Activated naive CD8-positive, alpha-beta T cell treated with anti-CD3 and anti-CD28 coated beads for 36 hours (primary cell): ENCODE measurements at places on chromosomes 3 and 15. TPM values are rescaled to one million over a fixed set of nuclear protein-coding genes. Genes with fewer than 3 reads are reported as not detected.

DNA sequence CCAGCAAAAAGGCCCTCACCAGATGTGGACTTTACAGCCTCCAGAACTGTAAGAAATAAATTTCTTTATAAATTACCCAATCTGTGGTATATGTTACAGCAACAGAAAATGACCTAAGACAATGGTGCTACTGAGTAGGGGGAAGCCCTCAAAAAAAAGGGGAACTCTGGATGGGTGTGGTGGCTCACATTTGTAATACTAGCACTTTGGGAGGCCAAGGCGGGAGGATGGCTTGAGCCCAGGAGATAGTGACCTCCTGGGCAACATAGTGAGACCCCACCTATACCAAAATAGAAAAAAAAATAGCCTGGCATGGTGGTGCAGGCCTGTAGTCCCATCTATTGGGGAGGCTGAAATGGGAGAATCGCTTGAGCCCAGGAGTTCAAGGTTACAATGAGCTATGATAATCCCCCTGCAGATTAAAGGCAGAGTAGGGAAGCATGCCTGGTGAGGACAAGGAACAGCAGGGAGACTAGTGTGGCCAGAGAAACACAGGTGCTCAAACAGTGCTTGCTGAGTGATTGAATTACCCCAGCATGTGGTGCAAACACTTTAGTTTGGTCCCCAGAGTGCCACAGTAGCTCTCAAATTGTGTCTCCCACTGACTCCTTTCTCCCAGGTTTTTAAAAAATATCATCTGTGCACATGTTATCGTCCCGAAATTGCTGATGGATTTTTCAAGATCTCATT lies 13.9 kb upstream of the USP3 start:
- DNase-seq: no peak

ZDHHC23 gene
- 3.7 TPM for total RNA-seq

GRCh38 chr3:71226565-71227269 lies 356.8 kb downstream of the FOXP1 start:
- DNase-seq: peak; percentile 93

SMCO1 gene
- not detected for total RNA-seq

SLC9C1 gene
- not detected for total RNA-seq

ITIH1 gene
- not detected for total RNA-seq

PLA2G4D gene
- not detected for total RNA-seq

- no peak for DNase-seq
Observed at GRCh38 chr3:53238051-53238850, 17.6 kb downstream of the TKT start.

- no peak for DNase-seq
Observed at GRCh38 chr3:46979958-46980497, 562 bp downstream of the NBEAL2 start.

PCNP gene
- 181 TPM for total RNA-seq

DNA sequence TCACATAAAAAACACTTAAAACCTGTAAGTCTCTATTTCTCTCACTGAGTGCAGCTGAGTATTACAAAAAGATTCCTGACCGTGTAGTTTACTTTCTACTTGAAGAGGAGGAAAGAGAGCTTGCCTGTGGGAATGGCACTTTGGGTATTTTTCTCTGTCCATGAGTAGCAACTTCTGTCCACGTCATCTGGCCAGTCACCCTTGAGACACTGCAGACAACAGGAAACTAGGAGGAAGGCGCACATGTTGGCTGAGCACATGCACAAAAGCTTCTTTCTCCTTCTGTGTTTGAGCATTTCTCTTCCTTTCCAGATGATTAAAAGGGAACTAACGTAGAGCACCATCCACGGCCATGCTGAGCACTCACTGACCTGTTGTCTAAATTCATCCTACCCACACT lies 19.7 kb downstream of the STARD5 start:
- DNase-seq: no peak

GRCh38 chr15:72503147-72503546 lies 29.0 kb downstream of the ARIH1 start:
- DNase-seq: no peak
